ENCODE measurements at places on chromosomes 16 and 17.

DNA sequence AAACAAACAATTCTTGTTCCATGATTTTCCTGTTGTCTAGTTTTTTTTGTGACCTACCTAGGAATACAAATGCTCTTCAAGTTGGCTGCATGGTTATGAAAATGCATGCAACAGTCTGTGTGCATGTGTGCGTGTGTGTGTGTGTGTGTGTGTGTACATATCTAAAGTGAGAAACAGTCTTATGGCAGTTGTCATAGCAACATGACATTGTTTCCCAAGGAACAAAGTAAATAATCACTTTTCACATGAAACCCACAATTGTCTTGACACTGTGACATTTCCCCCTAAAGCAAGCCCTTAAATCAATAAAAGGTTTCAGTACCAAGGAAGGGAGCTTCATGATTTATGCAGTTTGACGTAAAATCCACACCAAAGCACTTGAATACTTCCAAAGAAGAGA lies 758.4 kb downstream of the CDH8 start:
- no peak for DNase-seq

GRCh38 chr17:73783945-73784603 lies 139.8 kb upstream of the SDK2 start:
- no peak for DNase-seq

DNA sequence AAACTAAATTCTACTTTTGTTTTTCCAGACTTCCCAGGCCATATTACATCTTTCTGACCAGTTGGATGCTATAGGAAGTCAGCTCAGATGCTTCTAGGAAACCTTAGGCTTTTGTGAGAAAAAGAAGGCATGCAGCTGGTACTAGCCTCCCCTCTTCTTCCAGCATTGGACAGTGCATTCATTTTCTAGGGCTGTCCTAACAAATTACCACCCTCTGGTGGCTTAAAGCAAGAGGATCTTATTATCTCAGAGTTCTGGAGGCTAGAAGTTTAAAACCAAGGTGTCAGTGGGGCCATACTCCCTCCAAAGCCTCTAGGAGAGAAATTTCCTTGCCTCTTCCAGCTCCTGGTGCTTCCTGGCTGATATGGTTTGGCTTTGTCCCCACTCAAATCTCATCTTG lies 467.8 kb downstream of the SLC39A11 start:
- DNase-seq, result no peak

GRCh38 chr16:1416521-1416941 lies 2.0 kb upstream of the UNKL start:
- no peak for DNase-seq

DNA sequence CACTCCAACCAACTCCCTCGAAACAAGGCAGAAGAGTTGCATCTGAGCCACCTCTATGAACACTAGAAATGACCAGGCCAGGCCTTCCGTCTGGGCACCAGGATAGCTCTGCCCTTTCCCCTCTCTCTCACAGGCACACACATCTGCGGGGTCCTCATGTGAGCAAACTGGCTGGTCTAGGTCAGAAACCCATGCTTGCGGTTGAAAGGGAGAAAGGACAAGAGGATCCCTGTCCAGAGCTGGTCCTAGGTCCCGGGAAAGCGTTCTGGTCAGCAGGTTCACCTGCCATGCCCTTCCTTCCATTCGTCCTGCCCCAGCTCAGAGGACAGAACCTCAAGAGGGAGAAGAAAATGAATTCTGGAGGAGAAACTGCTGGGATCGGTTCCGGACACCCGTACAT lies 2.7 kb downstream of the MNT start:
- DNase-seq, result no peak

DNA sequence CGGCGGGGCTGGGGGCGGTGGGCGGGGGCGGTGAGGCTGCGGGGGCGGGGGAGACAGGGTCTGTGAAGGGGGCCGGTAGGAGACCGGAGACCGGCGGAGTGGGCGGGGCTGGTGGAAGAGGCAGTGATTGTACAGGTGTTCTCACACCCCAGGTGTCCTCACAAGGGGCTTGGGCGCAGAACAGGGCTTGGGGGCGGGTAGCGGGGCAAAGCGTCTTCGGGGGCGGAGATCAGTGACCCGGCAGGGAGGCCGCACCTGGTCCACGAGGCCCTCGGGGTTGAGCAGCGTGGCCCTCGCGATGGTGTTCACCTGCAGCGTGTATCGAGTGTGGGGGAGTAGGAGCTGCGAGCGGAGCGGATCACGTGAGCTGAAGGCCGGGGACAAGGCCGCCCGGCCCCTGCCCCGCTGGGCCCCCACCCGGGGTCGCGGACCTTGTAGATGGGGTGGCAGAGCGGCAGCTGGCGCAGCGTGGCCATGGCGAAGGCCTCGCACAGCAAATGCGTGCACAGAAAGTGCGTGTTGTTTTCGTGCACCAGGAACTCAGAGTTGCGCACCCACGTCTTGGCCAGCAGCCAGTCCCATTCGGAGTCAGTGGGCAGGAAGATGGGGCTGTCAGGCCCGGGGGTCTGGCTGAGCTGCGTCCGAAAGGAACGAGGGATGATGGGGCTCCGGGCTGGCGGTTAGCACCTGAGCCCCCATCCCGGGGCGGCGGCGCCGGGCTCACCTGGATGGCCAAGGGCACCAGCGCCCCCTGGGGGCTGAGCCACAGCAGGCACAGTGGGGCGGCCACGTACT lies 8.5 kb downstream of the ALOXE3 start:
- no peak for DNase-seq

- DNase-seq, result no peak
Measured at GRCh38 chr17:16947470-16947869, 24.4 kb downstream of the TNFRSF13B start.

DNA sequence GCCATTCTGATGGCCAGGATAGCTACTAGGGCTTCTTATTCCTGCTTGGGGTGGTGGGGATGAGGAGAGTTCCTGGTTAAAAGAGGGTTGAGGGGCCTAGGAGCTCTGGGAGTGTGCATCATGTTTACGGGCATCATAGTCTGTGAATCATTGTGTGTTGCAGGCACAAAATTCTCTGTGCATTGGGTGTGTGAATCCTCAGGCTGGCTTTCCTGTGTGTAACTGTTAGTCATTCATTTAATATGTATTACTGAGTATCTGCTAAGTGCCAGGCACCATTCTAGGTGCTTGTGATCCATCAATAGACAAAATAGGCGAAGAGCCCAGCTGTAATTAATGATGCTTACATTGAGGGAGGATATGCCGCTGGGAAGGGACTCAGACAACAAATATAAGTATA lies 5.8 kb downstream of the PPY start:
- DNase-seq, result no peak

DNA sequence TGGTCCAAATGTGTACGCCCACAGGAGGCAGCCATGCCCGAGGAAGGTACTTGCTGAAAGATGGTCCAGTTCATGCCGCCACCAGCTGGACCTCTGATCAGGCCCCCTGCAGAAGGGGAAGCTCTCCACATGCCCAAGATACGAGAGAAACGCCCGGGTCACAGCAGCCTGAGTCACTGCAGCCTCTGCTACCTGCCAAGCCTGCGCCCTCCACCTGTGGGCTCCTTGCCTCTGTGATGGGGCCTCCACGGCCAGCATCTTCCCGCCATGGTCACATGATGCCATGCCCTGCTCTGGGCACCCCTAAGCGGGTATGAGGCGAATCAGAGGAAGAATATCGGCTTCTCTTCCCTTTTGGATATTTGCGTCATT lies 13.7 kb upstream of the KREMEN2 start:
- no peak for DNase-seq

- DNase-seq, result no peak
Measured at GRCh38 chr16:55605754-55606336, 39.4 kb downstream of the CAPNS2 start.

DNA sequence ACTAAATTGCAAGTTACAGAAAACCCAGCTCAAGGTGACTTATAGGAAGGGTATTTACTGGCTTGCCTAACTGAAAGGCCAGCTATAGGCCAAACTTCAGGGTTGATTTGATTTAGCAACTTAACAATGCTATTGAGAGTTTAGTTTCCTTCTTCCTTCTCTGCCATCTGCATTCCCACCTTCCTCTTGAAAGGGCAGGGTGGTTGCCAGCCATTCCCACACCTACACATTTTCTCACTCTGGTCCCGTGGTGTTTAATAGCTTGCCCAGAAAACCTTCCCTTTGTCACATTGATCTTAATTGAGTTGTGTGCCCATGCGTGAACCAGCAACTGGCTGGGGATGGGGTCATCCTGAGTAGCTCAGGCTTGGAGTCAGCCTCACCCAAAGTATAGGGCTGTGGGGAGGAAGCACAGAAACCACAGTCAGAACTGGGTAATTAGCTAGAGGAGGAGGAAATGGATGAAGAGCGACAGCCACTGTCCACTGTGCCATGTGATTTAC lies 194.7 kb downstream of the SPECC1 start:
- DNase-seq, result no peak

GRCh38 chr16:86681757-86682106 lies 103.4 kb downstream of the FOXL1 start:
- DNase-seq, result no peak

- DNase-seq, result no peak
Measured at GRCh38 chr16:72568502-72568901, 396.5 kb upstream of the PMFBP1 start.

- DNase-seq, result no peak
Measured at GRCh38 chr16:3508736-3509135, 7.9 kb downstream of the CLUAP1 start.

GRCh38 chr17:14427900-14428647 lies 127.2 kb downstream of the HS3ST3B1 start:
- DNase-seq, result no peak

DNA sequence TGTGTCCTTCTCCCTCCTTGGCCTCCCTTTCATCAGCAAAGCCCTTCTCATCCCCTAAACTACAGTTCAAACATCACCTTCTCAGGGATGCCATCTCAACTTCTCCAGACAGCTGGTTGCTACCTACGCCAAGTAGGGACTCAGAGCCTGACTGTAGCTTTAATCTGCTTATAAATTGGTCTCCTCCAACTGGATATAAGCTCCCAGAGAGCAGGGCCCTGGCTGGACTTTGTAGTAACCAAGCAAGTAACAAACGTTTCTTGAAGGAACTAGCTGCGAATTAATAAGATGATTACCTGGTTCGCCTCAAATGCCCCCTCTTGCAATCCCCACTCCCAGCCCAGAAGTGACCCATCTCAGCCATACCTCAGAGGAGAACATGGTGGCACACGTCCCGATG lies 17.5 kb upstream of the KLHL11 start:
- DNase-seq, result no peak

DNA sequence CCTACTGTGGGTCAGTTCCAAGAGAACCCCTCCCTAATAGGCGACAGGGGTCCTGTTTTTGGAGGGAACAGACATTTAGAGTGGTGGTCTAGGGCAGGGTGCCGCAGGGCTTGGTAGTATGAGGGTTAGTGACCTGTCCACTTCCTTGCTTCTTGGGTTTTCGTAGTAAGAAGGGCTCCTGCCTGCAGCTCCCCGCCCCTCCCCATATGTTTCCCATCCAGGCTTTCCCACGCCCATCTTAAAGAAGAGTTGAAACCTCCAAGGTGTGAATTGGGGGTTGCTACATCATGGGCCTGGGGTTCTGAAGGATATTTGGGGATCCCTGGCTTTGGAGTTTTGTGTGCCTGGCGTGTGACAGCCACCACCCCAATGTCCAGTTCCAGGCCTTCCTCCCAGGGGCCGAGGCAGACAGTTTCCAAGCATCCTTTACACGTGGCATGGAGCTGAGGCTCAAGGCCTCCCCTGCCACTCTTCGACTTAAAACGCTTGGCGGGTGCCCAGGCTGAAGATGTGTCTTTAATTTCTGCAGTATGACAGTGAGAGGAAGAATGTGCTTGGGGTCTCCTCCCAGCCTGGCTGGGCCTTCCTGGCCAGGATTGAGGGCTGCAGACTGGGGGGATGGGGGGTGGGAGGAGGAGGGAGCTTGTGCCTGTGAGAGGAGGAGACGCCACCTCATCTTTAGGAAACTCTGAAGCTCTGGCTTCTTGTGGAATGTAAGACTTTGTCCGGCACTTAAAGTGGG lies 2.3 kb upstream of the COL1A1 start:
- peak; percentile 99 for DNase-seq

- DNase-seq, result no peak
Measured at GRCh38 chr17:57485916-57486881, 229.9 kb downstream of the MSI2 start.

DNA sequence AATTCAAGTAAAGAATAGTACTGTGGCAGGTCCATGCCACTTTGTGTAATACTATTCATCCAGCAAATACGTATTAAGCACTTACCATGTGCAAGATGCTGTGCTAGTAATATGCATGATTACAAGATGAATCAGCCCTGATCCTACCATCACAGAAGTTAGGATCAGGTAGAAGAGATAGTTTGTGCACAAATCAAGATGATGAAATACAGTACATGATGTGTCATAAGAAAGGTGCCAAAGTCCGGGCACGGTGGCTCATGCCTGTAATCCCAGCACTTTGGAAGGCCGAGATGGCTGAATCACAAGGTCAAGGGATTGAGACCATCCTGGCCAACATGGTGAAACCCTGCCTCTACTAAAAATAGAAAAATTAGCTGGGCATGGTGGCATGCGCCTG lies 10.9 kb downstream of the COG4 start:
- DNase-seq, result no peak

GRCh38 chr17:40735016-40735415 lies 20.1 kb downstream of the KRT25 start:
- no peak for DNase-seq

- DNase-seq, result no peak
Measured at GRCh38 chr17:61385577-61386236, 13.9 kb upstream of the TBX2 start.

DNA sequence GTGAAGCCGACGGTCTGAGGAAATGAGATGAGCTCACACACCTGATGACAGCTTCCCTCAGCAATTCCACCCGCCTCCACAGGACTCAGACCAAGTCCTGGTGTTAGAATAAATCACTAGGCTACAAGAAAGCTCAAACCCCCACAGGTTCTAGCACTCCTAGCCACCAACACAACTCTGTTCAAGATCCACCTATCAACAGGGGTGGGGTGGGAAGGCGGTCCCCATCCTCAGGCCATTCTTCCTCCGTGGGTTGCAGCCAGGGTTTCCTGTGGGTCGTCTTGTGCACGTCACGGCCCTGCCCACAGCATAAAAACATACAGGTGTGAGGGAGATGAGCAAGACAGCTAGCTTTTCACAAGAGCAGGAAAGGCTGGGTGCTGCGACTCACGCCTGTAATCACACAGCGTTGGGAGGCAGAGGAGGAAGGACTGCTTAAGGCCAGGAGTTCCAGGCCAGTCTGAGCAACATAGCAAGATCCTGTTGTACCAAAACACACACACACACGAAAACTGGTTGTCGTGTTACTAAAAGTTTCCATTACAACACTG lies 81.1 kb downstream of the ANKRD11 start:
- DNase-seq, result no peak

GRCh38 chr16:19135201-19135842 lies 21.6 kb downstream of the ITPRIPL2 start:
- no peak for DNase-seq

DNA sequence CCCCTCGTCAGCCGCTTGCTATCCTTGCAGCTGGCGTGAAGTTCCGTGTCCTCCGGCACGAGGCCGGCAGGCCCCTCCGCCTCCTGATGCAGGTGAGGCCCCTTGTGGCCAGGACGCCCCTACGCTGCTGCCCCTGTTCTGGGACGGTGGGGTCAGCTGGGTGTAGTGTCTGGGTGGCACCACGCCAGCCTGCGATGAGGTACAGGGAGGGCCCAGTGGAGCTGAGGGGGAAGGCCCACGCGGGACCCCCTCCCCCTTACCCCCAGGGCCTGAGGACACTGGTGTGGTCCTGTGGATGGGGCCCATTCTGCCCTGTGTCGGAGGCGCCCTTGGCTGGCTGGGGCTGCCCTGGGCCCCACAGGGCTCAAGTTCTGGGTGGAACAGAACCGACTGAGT lies 7.7 kb upstream of the RAB40C start:
- no peak for DNase-seq

GRCh38 chr16:56048425-56049105 lies 142.7 kb upstream of the GNAO1 start:
- no peak for DNase-seq
